ENCODE measurements at places on chromosomes 1 and 21.

DNA sequence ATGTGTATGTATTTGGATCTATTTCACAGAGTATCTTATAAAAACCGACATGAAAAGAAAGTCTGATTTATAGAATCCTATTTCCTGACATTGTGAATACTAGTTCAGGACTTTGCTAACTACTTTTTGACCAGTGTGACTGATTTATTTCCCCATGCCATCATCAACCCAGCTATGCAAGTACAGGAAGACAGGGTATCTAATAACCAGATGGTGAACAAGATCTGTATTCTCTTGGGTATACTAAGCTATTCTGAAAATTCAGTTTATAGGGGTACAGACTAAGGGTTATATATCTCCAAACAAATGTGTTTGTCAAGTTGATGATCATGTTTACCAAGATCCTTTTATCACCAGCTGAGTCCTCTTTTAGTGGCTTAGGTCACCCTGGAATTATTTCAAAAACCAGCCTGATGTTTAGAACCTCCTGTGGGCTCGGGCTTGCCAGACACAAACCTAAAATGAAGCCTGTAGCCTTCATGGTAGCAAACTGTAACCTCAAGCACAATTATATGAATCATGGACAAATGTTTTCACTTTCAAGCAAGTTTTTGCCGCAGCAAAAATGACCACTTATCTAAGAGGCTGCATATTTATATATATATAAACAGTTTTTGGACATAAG is 185.1 kb downstream of the FGGY start:
- no peak for DNase-seq

DNA sequence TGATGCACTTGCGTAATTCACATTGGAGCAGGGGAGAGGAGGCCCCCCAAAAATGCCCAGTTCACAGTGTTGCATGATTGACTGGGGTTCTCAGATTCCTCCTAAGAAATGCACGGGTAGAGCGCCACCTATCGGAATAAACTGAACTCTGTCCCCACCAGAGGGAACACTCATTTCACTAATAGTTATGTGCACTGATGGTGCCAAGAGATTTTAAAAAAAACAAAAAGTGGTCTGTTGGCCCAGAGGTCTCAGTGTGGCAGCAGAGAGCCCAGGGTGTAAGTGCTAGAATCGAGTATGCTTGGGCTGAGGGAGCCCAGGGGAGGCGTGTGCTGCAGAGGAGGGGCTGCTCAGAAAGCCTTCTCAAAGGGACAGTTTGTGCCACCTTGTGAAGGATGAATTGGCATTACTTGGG is 6.9 kb downstream of the PINK1 start:
- peak; percentile 76 for DNase-seq

DNA sequence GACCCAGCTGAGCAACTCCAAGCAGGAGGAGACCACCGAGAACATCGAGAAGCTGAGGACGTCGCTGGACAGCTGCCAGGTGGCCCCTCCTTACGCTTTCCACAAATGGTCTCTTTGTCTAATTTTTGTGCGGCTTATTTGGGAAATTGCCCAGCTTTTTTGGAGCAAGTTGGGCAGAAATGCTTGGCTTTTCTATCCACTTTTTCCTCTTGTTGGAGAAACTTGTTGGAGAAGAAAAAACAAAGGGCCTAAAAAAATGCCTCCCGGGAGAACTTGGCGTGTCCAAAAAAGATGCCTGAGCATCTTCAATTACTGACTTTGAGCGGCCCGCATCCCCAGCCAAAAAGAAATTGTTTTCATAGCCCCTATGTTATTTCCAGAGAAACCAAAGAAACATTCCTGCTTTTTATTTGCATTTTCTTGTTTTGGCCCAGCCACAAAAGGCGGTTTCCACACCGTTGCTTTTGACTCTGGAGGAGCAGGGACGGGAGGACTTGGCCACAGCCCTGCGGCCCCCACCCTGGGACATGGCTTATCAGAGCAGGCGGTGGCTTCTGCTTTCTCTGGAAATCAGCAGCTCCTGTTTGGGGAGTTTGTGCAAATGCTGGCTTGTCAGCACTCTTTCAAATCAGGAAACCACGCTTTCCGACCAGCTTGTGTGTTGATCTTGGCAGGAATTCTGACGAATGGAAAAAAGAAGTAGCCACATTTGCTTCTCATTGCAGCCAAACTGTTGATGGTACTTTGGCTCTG is 81.2 kb upstream of the EFHD2 start:
- DNase-seq: no peak

DNA sequence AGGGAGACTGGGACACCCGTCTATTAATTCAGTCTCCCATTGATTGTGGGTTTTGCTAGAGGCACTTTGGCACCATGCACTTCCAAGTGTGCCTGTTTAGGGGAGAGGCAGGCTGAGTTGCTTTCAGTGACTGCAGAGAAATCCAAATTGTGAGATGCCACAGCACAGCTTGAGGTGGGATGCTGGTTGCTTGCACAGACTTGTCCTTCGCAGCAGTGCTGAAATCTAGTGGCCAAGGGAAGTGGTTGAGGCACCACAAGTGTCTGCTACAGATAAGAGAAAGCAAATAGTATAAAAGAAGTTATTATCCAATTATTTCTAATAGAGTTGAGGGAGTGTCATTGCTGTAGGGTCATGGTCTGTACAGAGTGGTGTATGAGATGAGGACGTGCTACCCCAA is 40.0 kb upstream of the APP start:
- no peak for DNase-seq

- DNase-seq: no peak
Observed at GRCh38 chr1:24871306-24871901, 58.7 kb downstream of the RUNX3 start.

DNA sequence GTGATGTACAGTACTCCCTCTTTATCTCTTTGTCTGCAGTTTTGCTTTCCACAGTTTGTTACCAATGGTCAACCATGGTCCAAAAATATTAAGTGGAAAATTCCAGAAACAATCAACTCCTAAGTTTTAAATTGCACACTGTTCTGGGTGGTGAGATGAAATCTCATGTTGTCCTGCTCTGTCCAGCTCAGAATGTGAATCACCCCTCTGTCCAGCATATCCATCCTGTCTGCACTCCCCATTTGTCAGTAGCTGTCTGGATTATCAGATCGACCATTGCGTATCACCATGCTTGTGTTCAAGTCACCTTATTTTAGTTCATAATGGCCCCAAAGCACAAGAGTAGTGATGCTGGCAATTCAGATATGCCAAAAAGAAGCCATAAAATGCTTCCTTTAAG is 118.2 kb upstream of the PDE4B start:
- no peak for DNase-seq

GRCh38 chr1:59029411-59030167 is 245.7 kb upstream of the JUN start:
- no peak for DNase-seq

DNA sequence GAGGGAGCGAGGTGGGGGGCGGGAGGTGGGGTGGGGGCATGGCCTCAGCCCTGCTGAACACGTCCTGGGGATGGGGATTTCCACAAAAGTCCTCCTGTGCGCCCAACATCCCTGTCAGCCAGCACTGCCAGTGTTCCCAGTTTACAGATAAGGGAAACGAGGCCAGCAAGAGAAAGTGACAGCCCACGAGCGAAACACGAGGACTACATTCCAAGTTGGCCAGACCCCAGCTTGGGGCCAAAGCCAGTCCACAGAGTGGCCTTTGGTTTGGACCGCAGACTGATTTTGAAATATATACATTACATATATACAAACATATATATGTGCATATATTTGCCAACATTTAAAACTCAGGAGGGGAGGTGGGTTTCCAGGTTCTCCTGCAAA is 5.0 kb downstream of the FBXO2 start:
- DNase-seq: no peak

GRCh38 chr1:163085041-163085903 is 16.1 kb downstream of the RGS4 start:
- DNase-seq: no peak

GRCh38 chr1:184982002-184982954 is 8.0 kb upstream of the NIBAN1 start:
- DNase-seq: peak; percentile 76

- DNase-seq: peak; percentile 61
Observed at GRCh38 chr1:29145739-29146437, 22.2 kb upstream of the TMEM200B start.

DNA sequence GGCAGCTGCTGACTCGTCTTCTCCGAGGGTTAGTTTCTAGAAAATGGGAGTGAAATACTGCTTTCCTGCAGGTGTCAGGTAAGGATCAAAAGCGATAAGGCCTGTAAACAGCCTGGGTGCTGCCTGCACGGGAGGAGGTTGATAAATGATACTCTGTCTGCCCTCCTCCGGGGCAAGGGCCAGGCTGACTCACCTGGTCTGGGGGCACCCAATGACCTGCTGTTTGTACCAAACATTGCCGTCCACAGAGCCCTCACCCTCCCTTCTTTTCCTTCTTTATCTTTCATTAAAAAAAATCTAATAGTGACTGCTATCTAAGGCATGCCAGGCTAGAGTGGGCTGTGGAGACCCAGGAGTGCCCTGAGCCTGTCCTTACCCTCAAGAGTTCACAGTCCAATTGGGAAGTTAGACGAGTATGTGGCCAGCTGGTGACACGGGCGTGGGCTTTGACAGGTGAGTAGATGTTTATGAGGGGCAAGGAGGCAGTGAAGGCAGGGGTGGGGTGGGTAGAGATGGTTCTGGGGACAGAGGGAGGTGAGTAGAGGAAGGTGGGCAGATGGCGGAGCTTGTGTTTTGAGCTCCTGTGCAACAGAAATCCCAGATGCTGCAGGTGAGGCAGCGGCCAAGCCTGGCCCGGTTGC is 16.2 kb downstream of the EDN2 start:
- no peak for DNase-seq

DNA sequence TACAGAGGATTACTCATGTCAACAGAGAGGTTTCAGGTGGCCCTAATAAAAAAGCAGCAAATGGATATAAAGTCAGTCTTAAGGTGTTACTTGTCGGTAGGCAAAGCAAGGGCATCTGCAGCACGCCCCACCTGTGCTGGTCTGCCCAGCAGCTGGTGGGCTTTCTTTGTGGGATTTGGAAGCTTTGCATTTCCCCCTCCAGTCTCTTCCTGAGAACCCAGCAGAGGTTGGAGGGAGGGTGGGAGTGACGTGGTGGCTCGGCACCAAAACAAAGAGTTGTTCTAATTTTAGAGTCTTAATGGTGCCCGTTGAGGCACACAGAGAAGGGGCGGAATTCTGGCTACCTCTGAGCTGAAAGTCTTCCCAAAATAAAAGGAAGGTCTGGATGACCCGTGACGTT is 4.8 kb upstream of the PCBP3 start:
- DNase-seq: no peak

DNA sequence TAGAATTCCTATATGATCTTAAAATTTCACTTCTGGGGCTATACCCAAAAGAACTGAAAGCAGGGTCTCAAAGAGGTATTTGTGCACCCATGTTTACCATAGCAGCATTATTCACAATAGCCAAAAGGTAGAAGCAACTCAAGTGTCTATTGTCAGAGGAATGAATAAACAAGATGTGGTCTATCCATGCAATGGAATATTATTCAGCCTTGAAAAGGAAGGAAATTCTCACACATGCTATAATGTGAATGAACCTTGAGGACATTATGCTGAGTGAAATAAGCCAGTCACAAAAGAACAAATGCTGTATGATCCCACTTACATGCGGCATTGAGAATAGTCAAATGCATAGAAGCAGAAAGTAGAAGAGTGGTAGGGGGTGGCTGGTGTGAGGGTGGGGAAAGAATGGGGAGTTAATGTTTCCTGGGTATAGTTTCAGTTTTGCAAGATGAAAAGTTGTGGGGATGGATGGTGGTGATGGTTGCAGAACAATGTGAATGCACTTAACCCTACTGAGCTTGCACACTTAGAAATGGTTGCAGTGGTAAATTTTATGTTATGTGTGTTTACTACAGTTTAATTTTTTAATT is 122.4 kb downstream of the TOMM20 start:
- no peak for DNase-seq

- DNase-seq: no peak
Observed at GRCh38 chr21:44574457-44575306, 1.2 kb downstream of the KRTAP10-4 start.

GRCh38 chr21:31967334-31967733 is 94.5 kb downstream of the HUNK start:
- DNase-seq: no peak

GRCh38 chr1:40371707-40372258 is 1.7 kb upstream of the SMAP2 start:
- DNase-seq: no peak

DNA sequence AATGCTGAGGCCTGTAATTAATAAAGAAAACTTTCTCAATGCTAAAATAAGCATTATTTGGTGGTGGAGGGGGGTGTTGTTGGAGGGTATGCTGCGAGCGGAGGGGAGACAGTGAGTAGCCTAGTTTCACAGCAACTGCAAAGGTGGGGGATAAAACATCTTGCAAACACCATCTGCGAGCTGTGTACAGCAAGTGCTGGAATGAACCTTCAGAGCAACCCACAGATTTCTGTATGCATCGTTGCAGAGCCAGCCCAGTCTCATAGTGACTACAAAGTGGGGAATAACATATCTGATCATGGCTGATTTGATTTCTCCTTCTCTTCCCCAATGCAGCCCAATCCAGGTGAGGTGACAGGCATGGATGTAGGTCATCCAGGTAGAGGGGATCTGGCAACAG is 80.7 kb upstream of the COG2 start:
- no peak for DNase-seq

DNA sequence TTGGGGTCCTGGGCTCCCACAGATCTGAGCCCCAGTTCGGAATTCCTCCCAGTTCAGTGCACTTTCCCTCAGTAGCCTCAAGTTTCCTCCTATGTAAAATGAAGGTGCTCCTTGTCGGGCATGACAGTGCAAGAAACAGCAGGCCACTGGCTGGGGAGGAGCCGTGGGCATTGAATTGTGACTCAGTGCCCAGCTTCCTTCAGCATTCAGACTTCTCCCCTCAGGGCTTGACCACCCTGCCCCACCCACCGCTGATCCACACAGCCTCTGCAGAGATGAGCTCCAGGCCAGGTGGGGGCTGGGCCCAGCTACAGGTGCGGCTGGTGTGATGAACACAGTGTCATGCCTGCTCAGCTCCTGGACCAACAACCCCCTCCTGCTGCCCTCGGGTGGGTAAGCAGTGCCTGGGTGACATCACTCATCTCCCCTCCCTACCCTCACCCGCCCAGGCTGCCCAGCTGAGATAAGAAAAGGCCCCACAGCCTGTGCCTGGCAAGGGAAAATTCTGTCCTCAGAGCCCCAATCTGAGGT is 4.9 kb downstream of the MOB3C start:
- DNase-seq: peak; percentile 92

GRCh38 chr21:45032977-45033710 is 41.2 kb upstream of the ADARB1 start:
- DNase-seq: no peak

DNA sequence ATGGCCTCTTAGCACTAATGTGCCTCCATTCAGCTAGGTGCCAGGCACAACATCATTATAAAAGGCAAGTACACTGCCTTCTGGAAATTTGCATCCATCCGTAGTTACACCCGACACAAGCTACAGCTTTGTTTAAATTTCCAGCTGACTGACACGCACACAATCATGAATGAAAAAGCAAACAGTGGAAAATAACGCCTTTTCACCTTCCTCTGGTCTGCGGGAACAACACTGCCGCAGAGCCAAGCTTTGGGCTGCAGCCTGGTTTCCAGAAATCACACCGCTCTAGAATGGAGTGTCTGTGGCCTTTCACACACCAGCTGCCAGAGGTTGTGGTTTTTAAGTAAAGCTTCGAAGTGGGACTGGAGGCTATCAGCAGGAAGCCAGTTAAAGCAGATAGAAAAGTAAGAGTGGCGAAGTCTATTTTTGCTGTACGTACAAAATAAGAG is 142.8 kb upstream of the COA6 start:
- no peak for DNase-seq

Measured in hematopoietic multipotent progenitor cell treated with erythropoietin and hydrocortisone succinate and interleukin-3 and kit ligand, for 17 days (in vitro differentiated cells).